ENCODE measurements at places on chromosomes 1 and 21.

DNA sequence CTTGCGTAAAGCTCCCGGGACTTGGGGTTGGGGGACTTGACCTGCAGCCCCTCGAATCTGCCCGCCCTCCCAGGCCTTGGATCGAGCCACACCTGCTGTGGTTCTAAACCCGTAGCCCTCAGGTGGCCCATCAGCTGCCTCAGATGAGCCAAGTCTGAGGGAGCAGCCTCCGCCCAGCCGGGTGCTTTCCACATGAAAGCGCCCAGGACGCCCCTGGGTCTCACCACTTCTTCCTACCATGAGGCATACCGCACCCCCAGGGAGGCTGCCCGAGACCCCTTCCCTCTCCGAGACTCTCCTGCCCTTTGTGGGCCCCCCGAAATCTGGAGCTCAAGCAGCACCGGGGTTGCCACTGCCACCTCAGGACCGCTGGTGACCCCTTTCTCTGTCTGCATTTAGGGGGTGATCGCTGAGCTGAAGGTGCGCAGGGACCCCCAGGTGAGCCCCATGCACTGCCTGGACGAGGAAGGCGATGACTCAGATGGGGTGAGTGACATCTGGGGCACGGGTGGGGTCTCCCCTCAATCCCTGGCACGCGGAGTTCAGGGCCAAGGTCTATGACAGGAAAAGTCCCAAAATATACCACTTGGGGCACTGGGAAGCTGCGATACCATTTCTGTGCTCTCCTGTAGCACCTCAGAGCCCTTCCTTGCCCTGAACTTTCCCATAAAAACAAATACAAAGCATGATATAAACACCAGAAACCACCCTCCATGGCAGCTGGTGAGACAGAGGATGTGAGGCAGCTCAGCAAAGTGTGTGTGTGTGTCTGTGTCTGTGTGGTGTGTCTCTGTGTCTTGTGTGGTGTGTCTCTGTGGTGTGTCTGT, 68.5 kb downstream of the SLC19A1 start:
- no peak for ATAC-seq

DNA sequence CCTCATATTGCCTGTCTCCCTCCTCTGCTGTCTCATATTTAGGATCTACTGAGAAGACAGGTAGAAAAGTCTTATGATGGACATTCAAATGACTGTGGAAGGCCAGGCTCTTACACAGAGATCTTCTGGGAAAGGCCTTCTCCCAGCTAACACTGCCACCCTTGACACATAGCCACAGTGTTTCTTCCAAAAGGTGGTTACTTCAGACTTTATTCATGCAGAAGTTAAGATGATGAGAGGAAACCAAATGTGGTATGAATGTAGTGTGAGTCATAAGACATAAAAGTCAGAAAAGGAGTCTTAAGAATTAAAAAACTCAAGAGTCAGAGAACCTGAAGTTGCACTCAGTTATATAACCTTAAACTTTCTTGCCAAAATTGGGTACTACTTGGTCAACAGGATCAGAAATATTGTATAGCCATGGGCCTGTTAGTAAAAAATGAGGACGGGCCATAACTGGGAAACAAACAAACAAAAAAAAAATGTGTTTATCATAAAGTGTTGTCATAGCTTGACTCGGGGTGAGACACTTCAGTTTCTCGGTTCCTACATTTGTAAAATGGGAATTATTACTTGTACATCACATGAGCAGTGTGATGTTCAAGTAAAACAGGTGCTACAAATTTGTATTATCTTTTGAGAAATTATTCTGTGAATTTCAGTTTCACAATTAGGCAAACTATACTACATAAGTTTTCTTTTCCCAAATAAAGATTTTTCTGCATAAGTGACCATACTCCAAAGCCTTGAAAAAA, 1.2 kb upstream of the DENND1B start:
- ATAC-seq, result peak; percentile 61

DNA sequence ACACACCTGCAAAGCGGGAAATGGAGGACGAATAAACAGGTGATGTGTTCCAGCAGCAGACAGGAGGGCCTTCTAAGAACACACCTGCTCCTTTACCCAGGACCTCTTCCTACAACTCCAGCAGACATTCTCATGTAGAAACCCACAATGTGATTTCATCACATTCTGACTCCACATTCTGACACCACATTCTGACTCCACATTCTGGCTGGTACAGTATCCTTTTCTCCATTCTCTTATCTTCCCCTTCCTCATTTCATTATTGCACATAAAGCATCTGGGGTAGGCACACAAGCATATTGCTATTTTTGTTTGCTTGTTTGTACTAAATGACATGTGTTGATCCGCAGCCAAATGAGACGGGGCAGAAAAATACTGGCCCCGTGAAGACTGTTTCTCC, 3.6 kb upstream of the ZNF124 start:
- ATAC-seq, result no peak

DNA sequence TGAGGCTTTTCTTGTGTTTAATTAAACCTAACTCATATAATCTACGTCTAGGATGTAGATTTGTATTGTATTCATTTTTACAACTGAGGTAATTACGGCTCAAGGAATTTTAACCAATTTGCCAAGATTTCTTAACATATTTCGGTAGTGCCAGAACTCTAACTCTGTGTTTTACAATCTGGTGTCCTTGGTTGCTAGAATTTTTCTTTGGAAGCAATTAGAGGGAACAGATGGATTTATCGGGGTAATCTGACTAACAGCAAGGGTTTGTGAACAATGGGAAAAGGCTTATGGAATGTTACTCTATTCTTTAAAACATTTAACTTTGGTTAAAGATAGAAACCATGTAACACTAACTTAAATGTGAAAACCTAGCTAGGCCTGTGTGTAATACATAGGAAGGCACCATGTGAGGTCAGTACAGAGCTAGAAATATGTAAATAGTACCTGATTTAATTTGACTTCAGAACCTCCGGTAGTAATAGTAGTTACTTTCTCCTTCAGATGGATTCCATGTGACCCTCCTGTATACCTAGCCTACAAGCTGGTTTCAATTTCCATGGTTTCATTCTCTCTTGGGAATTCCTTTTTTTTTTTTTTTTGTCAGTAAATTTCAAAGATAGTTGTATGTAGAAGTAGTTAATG, 1.2 kb downstream of the MTF2 start:
- ATAC-seq, result peak; percentile 67

- no peak for ATAC-seq
Measured at GRCh38 chr1:235802573-235803346, 63.9 kb downstream of the LYST start.
